Testis (tissue), 5 donors: ENCODE measurements at places on chromosomes 12 and 14. TPM values are rescaled to one million over a fixed set of nuclear protein-coding genes. Genes with fewer than 3 reads are reported as not detected.

- no peaks in the 10 kb centered on the region for H3K36me3 ChIP-seq
- H3K27ac ChIP-seq = no peak overlapping the region
- no peak for DNase-seq
- no peak overlapping the region for H3K4me3 ChIP-seq
- peaks cover 4% of the 10 kb centered on the region for H3K4me1 ChIP-seq
These were observed 5.1 kb downstream of the KIF5A start for GRCh38 chr12:57554897-57555296.

DNA sequence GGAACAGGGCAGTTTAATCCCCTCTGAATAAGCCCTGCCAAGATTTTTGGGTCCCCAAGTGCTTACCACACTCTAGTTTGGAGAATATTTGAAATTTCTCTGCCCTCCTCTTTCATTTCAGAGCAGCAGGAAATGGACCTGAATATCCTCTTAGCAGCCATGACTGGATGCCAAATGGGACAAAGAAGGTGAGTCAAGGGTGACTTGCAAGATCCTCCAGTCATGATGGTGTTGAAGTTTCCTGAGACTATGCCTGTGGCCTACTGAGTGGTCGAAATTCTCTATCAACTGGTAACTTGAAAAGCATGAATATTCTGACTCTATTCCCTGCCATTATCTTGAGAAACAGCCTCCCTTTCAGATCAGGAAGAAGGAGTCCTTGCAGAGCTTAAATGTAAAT lies 1674.7 kb upstream of the SEL1L start:
- H3K4me3 ChIP-seq = no peak overlapping the region
- H3K36me3 ChIP-seq = no peaks in the 10 kb centered on the region

- no peaks in the 10 kb centered on the region for H3K36me3 ChIP-seq
- H3K4me1 ChIP-seq = peaks cover 9% of the 10 kb centered on the region
- no peaks in the 10 kb centered on the region for H3K27me3 ChIP-seq
- H3K27ac ChIP-seq = no peak overlapping the region
- no peak overlapping the region for H3K4me3 ChIP-seq
These were observed 22.1 kb downstream of the ACVR1B start for GRCh38 chr12:51973560-51973959.

GRCh38 chr14:50813544-50813863 lies 17.5 kb downstream of the NIN start:
- H3K4me1 ChIP-seq = no peaks in the 10 kb centered on the region
- DNase-seq = no peak
- H3K27ac ChIP-seq = no peak overlapping the region
- no peaks in the 10 kb centered on the region for H3K27me3 ChIP-seq

GRCh38 chr14:58072288-58073071 lies 79.5 kb downstream of the ARMH4 start:
- H3K27me3 ChIP-seq = no peaks in the 10 kb centered on the region
- no peaks in the 10 kb centered on the region for H3K4me1 ChIP-seq

DNA sequence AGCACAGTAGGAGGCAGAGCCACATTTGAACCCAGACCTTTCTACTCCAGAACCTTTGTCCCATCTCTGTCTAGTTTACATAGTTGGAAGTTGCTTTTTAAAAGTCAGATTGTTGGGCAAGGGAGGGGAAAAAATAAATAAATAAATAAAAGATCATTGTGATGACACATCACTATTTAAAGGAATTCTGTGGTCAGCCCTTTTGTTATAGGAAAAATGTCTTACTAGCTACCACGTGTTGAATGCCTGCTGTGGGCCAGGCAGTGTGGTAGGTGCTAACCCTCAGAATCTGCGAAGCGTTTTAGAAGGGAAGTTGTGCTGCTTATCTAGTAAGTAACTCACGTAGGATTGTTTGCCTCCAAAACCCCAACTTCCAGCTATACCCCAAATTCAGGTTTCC lies 62.3 kb downstream of the BHLHE41 start:
- H3K36me3 ChIP-seq = no peaks in the 10 kb centered on the region
- H3K4me3 ChIP-seq = no peak overlapping the region
- H3K27ac ChIP-seq = no peak overlapping the region

- no peaks in the 10 kb centered on the region for H3K4me1 ChIP-seq
- no peak overlapping the region for H3K4me3 ChIP-seq
- no peak for DNase-seq
- H3K27ac ChIP-seq = no peak overlapping the region
- H3K36me3 ChIP-seq = no peaks in the 10 kb centered on the region
- H3K27me3 ChIP-seq = no peaks in the 10 kb centered on the region
These were observed 912.4 kb downstream of the VRK1 start for GRCh38 chr14:97709552-97709951.

DNA sequence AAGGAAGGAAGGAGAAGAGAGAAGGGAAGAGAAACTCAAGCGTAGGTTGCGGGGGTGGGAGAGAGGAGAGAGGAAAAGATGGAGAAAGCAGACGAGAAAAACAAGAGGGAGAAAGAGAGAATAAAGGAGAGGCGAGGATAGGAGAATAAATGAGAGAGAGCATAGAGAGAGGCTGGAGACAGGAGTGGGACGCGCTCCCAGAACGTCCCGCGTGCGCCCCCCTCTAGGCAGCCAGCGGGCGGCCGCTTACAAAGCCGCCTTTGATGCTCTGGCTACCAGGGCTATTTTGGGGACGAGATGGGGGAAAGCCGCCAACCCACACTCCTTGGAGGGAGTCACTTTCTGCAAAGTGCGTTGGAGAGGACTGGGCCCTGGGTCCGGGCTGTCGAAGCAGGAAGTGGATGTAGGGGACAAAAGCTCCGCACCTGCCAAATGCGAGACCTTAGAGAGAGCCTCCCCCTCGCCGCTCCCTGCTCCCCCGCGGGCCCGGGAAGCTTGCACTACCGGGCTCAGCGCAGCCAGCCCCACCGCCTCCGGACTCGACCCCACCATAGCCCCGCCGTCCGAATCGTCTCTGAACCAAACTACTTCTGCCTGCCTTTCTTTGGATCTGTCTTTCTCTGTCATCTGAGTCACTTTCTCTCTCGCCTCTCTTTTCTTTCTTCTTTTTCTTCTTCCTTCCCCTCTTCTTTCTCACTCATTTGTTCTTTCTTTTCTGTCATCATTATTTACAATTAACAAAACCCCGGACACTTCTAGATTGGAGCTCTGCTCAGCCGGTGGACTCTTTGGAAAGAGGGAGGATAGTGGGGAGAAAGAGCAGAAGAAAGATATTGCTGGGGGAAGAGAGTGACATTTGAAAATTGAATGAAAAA lies 8.0 kb downstream of the ASCL1 start:
- no peak overlapping the region for H3K27ac ChIP-seq
- no peaks in the 10 kb centered on the region for H3K36me3 ChIP-seq
- H3K4me3 ChIP-seq = peak overlapping the region; percentile 9
- peaks cover 6% of the 10 kb centered on the region for H3K4me1 ChIP-seq

DNA sequence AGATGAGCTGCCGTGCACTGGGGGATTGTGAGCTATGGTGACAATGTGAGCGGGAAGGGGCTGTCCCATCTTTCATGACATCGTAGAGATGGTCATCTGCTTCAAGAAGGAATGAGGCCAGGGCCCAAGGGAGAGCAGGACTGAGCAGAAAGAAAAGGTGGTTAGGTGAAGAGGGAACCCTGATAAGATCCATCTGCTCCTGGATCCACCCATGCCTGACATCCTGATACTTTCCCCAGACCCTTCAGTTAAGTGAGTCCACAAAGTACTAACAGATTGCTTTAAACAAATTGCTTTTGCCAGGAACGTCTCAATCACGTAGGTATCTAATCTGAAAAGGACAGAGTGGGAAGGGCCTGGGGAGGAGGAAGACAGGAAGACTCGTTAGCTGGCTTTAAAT lies 25.4 kb upstream of the DLK1 start:
- no peak for DNase-seq
- no peak overlapping the region for H3K27ac ChIP-seq
- H3K27me3 ChIP-seq = no peaks in the 10 kb centered on the region

DNA sequence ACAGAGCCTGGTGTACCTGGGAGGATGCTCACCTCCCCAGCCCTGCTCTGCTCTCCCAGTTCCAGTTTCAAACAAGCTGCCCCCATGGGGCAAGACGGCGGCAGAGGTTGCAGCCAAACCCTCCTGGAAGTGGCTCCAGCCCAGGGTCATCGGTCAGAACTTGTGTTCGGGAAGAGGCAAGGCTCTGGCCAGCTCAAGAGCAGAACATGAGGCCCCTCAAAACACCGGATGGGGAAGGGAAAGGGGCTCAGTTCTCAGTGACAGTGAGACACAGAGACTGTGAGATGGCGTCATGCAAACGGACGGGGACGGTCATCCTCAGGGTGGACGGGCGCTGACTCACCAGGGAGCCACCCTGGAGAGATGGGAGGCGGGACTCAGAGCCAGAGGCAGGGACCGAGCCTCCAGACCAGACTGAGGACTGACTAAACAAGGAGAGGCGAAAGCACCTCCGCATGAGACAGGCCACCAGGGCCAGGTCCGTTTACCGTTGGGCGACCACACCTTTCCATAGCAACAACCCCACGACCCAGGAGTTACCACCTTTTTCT lies 63.9 kb upstream of the GALNT9 start:
- H3K27me3 ChIP-seq = no peaks in the 10 kb centered on the region
- no peak overlapping the region for H3K4me3 ChIP-seq
- no peaks in the 10 kb centered on the region for H3K4me1 ChIP-seq
- no peak for DNase-seq
- no peak overlapping the region for H3K27ac ChIP-seq
- no peaks in the 10 kb centered on the region for H3K36me3 ChIP-seq

DNA sequence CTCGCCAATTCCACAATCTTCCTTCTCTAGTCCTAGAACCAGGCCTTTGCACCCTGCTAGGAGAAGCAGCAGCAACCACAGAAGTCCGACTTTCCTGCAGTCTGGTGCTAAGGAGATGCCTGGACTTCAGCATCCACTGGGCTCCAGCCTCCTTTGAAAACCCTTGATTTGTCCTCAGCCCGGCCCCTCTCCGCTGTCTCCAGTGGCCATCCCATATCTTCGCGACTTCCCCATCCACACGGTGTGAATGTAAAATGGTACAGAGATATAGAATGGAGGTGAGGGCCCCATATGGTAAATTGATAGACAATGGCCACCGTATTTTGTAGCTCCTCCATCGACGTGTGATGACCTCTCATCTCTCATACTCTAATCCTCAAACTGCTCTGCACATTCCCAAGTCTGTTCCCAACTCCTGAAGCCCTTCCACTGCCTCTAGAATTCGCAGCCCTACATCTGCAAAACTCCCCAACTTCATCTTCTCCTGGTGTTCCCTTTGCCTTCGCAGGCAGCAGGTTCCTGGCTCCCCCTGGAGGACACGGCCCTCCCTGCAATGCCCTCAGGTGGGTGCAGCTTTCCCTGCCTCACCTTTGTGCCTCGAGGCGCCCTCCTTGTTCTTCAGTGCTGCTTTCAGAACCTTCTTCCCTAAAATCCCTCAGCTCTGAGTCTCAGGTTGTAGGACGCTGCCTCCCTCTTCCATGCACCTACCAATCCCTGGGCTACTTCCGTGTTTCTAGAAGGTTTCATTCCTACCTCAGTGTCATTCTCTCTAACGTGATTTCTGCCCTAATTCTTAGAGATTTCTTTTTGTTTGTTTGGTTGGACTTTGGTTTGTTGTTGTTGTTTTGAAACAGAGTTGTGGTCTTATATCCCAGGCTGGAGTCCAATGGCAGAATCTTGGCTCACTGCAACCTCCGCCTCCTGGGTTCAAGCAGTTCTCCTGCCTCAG lies 36.7 kb downstream of the TMBIM6 start:
- no peaks in the 10 kb centered on the region for H3K4me1 ChIP-seq
- no peaks in the 10 kb centered on the region for H3K36me3 ChIP-seq
- H3K27ac ChIP-seq = no peak overlapping the region
- peak; percentile 59 for DNase-seq

GRCh38 chr14:96121660-96122395 lies 82.7 kb downstream of the C14orf132 start:
- H3K36me3 ChIP-seq = no peaks in the 10 kb centered on the region
- no peak for DNase-seq
- H3K27me3 ChIP-seq = no peaks in the 10 kb centered on the region

DNA sequence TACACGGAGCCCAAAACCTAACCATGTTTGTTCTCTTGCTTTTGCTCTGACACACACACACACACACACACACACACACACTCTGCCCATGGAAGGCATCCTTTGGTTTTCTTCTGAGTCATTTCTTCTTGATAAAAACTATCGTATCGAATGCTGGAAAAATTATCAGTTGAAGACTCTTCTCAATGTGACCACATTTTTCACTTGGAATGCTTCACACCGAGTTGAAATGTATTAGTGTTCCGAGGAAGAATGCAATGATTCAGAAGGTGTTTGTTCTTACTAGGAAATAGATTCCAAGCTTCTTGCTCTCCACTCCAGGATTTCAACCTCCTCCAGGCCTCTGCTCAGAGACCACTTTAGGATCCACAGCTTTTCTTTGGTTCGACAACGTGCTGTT lies 226.3 kb downstream of the MON2 start:
- peaks cover 4% of the 10 kb centered on the region for H3K4me1 ChIP-seq
- H3K4me3 ChIP-seq = no peak overlapping the region
- H3K36me3 ChIP-seq = no peaks in the 10 kb centered on the region
- peak overlapping the region; percentile 39 for H3K27ac ChIP-seq
- DNase-seq = no peak

- no peaks in the 10 kb centered on the region for H3K36me3 ChIP-seq
- H3K27me3 ChIP-seq = no peaks in the 10 kb centered on the region
- peaks cover 4% of the 10 kb centered on the region for H3K4me1 ChIP-seq
- DNase-seq = peak; percentile 9
- no peak overlapping the region for H3K4me3 ChIP-seq
- no peak overlapping the region for H3K27ac ChIP-seq
These were observed 210.6 kb upstream of the RTL1 start for GRCh38 chr14:101113835-101114725.

DNA sequence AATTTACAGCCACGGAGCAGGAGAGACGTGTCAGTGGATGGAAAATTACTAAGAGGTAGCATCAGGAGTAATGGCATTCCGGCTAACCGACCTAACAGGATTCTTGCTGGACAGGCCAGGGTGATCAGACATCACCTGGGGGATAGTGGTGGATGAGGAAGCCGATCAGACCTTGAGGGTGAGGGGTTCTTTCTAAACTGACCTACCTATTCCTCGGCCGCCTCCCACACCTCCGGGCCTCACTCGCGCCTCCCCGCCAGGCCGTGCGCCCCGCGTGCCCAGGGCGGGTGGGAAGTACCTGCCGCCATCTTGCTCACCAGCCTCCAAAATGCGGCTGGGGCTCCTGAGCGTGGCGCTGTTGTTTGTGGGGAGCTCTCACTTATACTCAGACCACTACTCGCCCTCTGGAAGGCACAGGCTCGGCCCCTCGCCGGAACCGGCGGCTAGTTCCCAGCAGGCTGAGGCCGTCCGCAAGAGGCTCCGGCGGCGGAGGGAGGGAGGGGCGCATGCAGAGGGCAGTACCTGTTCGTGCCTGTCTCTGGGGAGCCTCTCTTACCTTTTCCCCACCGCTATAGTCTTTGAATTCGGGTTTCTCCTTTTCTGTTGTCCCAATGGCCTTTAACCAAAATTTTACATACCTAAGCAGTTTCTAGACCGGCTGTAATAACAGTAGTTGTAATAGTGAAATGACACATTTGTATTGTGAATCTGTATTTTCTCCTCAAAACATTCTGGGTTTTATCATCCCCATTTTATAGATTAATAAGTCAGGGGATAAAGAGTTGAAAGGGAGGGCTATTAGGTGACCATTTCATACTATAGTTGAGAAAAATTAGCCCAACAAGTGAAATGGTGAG lies at the start of gene TMPRSS12:
Gene TMPRSS12, plus strand, starts transcription at position 290 of the 857 bp plus-strand sequence. Its CDS starts 39 bp downstream, at position 329.
- H3K4me3 ChIP-seq = peak within 1 kb of the TSS; percentile 45
- DNase-seq = peak; percentile 59
- H3K27ac ChIP-seq = no peak within 1 kb of the TSS
- no peaks in the 10 kb centered on the region for H3K4me1 ChIP-seq
- H3K36me3 ChIP-seq = no peaks in the 10 kb centered on the region

Gene BMAL2
- polyA plus RNA-seq = 2.7 TPM

Gene UNG
- 55.3 TPM for polyA plus RNA-seq

Gene CLEC14A
- 11.4 TPM for polyA plus RNA-seq

Gene JPH4
- polyA plus RNA-seq = 3.4 TPM

Gene CLEC4D
- not detected for polyA plus RNA-seq
